ENCODE measurements at places on chromosomes 11 and 22.

DNA sequence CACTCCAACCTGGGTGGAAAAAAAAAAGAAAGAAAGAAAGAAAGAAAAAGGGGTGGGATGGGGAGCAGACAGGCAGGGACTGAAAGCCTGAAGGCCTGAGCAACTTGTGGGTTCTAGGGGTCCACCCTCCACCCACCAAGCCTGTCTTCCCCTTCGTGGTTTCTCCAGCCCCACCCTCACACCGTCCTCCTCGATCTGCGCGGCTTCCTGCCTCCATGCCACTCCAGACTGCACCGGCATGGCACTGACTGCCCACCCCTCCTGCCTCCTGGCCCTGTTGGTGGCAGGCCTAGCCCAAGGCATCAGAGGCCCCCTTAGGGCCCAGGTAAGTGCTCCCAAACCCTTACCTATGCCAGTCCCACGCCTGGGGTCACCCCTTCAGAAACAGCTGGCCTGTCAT, at the start of gene CTSW:
CTSW (plus strand) TSS at position 221 of the 400 bp plus-strand sequence; CDS start at position 239, 18 bp downstream.
- DNase-seq, result no peak

DNA sequence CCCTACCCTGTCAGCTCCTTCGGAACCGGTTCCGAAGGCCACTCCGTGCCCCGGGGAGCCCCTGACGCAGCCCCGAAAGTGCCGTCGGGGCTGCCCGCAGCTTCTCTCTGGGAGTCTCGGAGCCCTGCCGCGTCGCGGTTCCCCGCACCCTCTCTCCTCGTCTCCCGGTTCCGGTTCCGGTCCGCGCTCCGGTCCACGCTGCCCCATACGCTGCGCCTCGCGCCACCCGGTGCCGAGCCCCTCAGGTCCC, 618 bp downstream of the MTA2 start:
- DNase-seq, result peak; percentile 59

DNA sequence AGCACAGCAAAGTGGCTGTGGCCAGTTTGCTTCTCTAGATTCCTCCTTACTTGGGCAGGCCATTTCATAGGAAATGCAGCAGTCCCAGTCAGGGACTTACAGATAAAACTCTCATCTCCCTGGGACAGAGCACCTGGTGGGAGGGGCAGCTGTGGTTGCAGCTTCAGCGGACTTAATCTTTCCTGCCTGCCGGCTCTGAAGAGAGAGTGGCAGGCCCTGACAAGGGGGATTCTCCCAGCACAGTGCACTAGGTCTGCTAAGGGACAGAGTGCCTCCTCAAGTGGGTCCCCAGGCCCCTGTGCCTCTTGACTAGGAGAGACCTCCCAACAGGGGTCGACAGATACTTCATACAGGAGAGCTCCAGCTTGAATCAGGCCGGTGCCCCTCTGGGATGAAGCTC, 1649.1 kb downstream of the LRRC4C start:
- no peak for DNase-seq

- no peak for DNase-seq
Observed at GRCh38 chr11:94794287-94795168, 26.4 kb downstream of the AMOTL1 start.
